MCF 10A (cell line): ENCODE measurements at places on chromosomes 7 and 10. TPM values are rescaled to one million over a fixed set of nuclear protein-coding genes. Genes with fewer than 3 reads are reported as not detected.

CREB5 gene
- total RNA-seq = 30.0 and 40.5 TPM in 2 replicates

HYCC1 gene
- 48.9 and 49.1 TPM in 2 replicates for total RNA-seq

CNNM1 gene
- 0.10 TPM in 1 of 2 replicates, not detected in the other for total RNA-seq

HTR7 gene
- 14.1 and 15.3 TPM in 2 replicates for total RNA-seq

DNA sequence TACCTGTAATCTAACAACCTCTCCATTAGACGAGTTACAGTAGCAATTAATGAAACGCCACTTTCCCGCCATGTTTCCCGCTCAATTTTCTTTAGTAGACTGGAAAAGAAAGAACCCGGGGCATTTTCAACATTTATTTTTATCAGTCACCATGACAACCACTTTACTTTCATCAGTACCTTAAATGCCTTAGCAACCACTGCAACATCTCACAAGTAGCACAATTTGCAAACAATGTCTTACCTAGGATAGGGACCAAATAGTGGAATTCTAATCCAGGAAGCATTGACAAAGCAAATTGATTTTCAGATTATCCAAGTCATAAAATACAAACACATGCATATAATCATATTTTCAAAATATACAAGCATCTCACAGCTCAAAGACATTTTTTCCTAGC, 221.6 kb upstream of the IMMP2L start:
- H3K4me3 ChIP-seq = no peak overlapping the region
- H3K4me1 ChIP-seq = no peaks in the 10 kb centered on the region
- no peaks in the 10 kb centered on the region for H3K36me3 ChIP-seq
- no peak overlapping the region for H3K27ac ChIP-seq

- H3K27ac ChIP-seq = no peak overlapping the region
- peaks cover 9% of the 10 kb centered on the region for H3K4me1 ChIP-seq
- DNase-seq = no peak
- H3K4me3 ChIP-seq = no peak overlapping the region
- H3K27me3 ChIP-seq = no peaks in the 10 kb centered on the region
- H3K36me3 ChIP-seq = peaks cover 5% of the 10 kb centered on the region
Measured at GRCh38 chr7:152702-153391, 39.5 kb upstream of the FAM20C start.

DNA sequence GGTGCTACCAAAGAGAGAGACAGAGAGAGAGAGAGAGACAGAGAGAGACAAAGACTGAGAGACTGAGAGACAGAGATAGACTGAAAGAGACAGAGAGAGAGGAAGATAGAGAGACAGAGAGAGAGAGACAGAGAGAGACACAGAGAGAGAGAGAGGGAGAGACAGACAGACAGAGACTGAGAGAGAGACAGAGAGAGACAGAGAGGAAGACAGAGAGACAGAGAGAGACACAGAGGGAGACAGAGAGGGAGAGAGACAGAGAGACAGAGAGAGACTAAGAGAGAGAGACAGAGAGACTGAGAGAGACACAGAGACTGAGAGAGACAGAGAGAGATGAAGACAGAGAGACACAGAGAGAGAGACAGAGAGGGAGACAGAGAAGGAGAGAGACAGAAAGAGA, 91.2 kb downstream of the SFMBT2 start:
- H3K4me3 ChIP-seq = no peak overlapping the region
- H3K27me3 ChIP-seq = no peaks in the 10 kb centered on the region
- DNase-seq = no peak
- peaks cover 4% of the 10 kb centered on the region for H3K36me3 ChIP-seq

DNA sequence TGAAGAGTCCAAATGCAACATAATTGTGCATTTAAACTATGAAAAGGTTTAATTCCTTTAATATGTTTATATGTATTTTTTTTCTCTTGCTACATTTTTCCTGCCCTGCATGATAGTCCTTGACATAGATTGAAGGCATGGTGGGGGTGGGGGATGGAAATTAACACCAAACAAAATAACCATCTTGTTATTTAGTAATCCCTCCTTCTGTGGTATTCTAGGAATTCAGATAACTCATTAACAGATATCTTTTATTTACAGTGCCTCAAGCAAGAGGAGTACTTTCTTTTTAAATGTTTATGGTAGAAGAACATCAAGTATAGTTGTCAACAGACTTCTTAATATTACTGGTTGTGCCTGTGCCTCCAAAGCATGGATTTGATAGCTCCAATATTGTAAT, 337.6 kb upstream of the SEMA3A start:
- DNase-seq = no peak
- no peak overlapping the region for H3K4me3 ChIP-seq
- no peak overlapping the region for H3K27ac ChIP-seq
- peaks cover 25% of the 10 kb centered on the region for H3K4me1 ChIP-seq

DNA sequence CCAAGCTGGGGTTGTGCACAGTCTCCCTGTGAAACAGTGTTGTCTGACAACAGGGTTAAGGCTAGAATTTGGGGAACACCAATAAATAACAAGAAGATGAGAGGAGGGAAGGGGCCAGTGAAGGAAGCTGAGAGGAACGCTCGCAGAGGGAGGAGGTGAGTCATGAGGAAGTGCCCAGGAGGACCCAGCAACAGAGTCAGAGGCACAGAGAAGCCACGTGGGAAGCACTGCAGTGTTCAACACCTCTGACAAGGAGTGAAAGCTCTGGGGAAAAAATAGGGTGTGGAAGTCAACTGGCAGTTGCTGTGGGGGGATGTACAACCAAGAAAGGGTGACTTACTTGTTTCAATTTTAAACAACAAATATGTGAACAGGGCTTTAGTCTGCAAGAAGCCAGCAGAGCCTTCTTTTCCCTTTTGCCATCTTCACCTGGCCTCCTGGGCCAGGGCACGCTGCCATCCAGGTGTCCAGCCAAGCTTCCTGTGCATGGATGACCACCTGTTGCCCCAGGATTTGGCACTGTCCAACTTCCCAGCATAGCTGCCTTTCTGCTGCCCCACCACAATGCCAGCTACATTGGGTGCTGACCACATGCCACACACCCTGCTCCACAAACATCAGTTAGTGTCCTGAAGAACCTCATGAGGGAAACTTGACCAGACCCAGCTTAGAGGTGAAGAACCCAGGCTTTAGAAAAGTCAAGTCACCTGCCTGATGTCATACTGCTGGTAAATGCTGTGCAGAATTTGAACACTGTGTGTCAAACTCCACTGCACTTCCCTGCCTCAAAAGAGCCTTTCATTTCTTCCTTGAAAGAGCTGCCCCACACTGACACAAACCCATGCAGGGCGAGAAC, 69.6 kb downstream of the ATXN7L1 start:
- H3K27ac ChIP-seq = peak overlapping the region; percentile 59
- peaks cover 5% of the 10 kb centered on the region for H3K36me3 ChIP-seq
- no peaks in the 10 kb centered on the region for H3K27me3 ChIP-seq
- peaks cover 27% of the 10 kb centered on the region for H3K4me1 ChIP-seq
- H3K4me3 ChIP-seq = no peak overlapping the region

DNA sequence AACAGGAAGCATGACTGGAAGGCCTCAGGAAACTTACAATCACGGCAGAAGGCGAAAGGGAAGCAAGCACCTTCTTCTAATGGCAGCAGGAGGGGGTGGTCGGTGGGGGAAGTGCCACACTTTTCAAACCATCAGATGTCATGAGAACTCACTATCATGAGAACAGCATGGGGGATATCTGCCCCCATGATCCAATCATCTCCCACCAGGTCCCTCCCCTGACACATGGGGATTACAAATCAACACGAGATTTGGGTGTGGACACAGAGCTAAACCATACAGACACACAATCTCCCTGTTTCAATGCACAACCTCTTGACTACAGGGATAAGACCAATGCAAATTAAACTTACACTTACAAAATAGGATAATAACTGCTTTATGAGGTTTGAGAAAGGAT, 97.6 kb downstream of the SGMS1 start:
- H3K27ac ChIP-seq = no peak overlapping the region
- H3K27me3 ChIP-seq = no peaks in the 10 kb centered on the region
- no peak overlapping the region for H3K4me3 ChIP-seq
- H3K4me1 ChIP-seq = no peaks in the 10 kb centered on the region
- no peaks in the 10 kb centered on the region for H3K36me3 ChIP-seq
- DNase-seq = no peak

DNA sequence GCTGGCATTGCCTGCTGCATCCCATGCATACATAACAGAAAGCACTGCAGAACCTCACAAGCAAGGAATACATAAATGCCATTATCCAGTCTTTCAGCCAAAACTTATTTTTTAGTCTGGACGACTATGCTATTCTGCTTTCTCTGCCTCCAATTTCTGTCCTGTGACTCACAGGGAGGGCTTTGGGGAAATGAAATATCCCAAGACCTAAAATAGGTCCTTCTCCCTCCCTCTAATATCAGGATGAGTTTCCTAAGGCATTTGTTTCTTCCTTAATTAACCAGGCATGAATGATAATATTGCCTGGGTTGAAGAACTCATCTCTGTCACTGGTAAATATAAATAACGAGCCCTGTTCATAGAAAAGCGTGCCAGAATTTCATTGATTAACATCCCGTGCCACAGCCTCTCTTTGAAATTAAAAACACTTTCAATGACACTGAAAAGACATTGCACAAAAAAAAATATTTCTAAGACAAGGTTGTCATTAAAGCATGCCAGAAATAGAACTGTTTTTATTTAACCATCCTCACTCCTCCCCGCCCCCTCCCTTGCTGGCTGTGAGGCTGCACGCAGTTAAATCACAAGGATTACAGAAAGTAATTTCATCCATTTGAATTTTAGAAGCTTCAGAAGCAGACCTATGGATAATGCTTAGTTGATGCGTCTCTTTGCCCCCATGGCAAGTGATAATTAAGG, 103.0 kb upstream of the ANKRD1 start:
- no peaks in the 10 kb centered on the region for H3K36me3 ChIP-seq
- no peak for DNase-seq
- peaks cover 59% of the 10 kb centered on the region for H3K27me3 ChIP-seq
